NCI-H748 treated with DMSO at 0.1 percent for 48 hours (cell line): ENCODE measurements at places on chromosomes 7 and 10.

DNA sequence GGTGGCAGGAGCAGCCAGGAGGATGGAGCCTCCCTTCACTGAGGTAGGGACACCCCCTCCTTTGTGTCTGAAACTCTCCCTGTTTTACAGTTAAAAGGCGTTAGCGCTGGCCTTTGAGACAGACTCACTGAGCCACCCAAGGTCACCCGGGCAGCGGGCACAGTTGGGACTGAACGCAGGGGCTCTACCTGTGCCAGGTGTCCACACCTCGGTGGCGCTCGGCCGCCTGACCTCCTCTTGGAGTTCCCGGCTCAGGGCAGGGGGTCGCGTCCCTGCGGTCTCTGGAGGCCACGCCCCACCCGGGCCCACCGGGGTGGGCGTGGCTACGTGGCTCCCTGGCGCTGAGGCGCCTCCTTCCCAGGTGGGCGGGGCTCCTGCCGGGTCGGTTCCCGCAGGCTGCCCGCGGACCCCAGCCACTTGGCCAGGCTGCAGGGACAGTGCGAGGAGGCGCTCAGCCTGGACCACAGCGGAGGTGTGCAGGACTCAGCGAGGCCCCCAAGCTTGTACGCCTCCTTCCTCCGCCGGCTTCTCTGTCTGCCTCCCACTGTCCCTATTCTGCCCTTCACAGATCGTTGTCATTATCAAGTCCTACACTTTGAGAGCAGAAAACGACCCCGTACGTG, 39.9 kb upstream of the LEP start:
- no peak for DNase-seq

DNA sequence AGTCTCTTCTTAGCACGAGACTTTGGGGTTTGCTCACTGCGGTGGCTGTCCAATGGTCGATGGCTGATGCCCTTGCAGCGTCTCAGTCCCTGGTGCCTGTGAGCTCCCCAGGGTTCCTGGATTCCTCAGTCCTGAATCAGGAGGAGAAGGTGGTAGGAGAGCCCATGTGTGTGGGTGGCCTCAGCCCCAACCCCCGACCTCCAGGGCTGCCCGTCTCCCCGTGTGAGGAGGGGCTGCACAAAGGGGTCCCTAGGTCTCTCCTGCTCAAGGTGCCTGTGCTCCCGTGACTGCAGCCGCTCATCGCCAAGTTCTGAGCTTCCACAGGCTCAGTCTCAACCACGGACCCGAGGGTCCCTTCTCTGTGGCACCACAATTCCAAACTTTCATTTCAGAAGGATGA, 142.9 kb downstream of the VIPR2 start:
- no peak for DNase-seq

DNA sequence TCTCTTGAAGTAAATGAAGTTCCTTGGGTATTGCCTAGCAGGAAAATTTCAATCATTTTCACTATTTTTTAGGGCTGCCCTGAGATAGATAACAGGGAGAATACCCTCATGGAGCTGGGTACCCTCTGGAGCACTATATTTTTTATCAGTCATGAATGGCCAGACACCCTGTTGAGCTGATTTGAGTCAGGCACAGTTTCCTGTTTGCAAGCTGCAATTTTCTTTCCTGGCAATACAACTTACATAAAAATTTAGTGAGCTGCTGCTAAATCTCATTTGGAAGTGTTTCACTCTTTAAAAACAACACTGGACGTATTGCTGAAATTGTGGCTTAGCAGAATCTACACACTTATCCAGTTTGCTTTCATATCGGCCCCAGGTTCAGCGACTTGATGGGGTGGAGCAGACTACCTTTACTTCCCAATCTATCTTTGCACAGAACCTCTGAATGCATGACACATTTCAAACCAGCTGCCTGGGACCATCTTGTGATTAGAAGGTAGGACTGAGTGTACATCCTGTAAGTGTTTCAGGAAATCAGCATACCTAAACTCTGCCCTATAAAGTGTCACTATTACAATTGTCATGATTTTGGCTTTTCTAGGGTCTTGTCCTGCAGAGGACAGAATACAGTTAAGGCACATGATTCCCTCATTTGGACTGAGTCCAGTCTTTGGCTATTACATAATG, 125.7 kb upstream of the FAM3C start:
- DNase-seq: no peak

DNA sequence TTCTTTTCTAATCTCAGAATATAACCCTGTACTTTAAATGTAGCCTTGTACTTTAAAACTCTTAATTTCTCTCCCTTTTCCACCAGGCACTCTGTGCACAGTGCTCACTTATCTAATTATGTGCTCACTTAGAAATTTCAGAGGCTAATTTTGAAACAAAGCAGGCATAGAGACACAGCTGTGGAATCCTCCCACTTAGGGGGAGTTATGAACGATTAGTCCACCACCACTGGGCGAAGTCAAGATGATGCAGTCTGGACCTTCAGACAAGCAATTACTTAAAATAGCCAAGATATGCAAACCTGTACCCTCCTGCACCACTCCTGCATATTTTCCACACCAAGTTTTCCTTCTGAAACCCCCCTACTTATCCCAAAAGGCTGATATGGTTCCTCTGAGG, 143.0 kb downstream of the STK31 start:
- no peak for DNase-seq

GRCh38 chr10:123563581-123563855, 102.6 kb upstream of the GPR26 start:
- no peak for DNase-seq

DNA sequence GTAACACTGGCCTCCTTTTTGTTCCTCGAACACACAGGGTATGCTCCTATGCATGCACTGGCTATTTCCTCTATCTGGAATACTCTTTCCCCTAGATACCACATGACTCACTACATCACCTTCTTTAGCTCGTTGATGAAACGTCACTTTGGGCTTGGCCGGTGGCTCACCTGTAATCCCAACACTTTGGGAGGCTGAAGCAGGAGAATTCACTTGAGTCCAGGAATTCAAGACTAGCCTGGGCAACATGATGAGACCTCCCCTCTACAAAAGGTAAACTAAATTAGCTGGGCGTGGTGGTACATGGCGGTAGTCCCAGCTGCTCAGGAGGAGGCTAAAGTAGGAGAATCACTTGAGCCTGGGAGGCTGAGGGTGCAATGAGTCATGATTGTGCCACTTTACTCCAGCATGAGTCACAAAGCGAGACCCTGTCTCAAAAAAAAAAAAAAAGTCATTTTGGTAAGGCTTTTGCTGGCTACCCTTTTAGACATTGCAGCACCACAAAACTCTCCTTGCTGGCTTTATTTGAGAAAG, 14.5 kb downstream of the ANKIB1 start:
- DNase-seq: no peak

DNA sequence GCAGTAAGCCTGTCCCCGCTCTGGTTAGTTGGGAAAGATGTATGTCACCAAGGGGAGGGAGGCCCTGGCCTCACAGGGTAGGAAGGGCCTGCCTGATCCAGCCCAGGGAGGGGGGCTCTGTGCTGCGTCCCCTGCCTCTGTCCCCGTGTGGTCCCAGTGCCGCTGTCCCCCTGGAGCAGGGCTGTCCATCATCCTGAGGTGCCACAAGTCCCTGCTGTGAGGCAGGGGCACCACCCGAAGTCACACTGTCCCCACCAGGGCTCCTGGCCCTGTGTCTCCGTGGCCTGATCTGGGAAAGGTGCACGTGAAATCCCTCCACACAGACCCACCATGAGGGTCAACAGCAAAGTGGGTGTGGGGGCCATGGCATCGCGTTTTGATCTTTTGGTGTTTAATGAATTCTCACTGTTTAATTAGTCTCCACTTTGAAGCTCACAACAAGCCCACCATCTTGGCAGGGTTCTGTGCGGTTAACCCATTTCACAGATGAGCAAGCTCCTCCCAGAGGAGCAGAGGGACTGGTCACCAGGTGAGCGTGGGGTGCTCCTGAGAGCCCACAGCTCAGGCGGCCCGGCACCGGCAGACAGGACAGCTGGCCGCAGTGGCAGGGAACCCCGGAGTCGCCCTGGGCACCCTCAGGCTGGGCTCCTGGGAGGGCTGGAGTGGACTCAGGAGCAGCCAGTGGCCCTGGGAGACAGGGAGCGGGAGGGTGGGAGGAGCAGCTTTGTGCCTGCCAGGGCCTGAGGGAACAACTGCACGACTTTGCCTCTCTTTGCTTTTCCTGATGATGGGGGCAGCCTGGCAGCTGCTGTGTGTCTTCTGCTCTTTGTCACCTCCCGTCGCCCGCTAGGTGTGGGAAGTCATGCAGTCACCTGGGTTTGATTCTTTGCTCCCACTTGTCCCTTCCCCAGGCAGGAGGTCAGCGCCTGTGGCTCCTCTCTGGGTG, 12.0 kb upstream of the CRYGN start:
- no peak for DNase-seq

DNA sequence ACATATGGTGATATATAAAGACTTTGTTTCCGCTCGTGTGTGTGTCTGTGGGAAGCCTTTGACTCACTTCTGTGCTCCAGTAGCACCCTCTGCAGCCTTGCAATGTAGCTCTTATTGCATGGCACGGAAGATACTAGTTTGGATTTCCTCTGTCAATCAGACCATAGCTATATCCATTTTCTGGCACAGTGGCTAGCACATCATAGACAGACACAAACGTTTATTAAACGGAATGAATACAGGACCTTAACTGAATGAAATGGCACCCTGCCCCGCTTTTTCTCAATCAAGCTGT, 124.0 kb upstream of the PTPN20 start:
- DNase-seq: no peak

DNA sequence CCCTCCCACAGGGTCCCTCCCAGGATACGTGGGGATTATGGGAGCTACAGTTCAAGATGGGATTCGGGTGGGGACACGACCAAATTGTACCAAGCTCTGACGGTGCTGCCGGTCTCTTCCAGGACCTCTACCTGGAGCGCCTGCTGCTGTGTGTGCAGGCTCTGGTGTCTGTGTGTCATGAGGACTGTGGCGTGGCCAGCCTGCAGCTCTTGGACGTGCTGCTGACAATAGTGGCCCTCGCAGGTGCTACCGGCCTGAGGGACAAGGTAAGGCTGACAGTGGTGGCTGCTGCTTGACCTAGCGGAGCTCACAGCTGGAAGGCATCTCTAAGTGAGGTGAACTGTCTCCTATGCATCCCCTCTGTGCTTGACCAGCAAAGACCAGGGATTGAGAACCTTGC, 34.5 kb upstream of the PRKAR1B start:
- no peak for DNase-seq

- no peak for DNase-seq
Observed at GRCh38 chr7:42234736-42235135, 2.3 kb downstream of the GLI3 start.
